ENCODE measurements at places on chromosomes 5 and 9. TPM values are rescaled to one million over a fixed set of nuclear protein-coding genes. Genes with fewer than 3 reads are reported as not detected.

GRCh38 chr5:97242341-97242740 lies 59.3 kb upstream of the RIOK2 start:
- DNase-seq = no peak

DNA sequence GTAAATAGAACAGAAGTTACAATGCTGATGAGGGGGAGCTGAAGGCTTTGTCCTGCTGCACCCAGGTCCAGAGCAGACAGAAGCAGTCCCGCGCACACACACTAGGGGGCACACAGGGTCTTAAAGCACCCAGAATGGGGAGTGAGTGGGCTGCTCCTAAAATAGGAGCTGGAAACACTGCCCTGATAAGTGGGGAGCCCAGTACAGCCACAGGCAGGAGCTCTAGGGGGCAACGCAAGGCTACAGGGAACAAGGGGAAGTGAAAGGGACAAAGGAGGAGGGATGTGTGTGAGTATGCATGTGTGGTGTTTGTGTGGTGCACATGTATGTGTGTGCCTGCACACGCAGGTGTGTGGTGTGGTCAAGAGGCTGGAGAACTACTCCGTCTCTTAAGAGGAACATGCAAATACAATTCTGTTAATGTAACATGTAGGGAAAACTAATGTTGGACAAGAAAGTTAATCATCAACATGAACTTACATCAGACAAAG lies 191.5 kb downstream of the ROR2 start:
- no peak for DNase-seq

DNA sequence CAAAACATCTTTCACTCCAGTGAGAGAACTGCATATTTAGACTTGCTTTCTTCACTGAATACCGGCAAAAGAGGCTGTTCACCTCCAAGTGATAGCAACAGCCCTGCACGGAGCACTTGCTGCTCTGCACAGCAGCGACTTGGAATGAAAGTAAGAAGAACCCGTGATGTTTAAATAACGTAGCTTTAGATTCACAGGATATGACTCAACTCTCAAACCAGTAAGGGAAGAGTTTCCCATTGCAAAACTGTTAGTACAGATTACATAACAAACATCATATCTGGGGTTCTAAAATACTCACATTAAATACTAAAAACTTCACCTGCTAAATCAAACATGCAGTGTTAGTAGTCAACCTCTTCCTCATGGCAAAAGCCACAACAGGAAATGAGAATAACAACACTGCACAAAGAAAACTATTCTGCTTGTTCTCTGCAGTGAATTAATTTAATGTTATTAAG lies 203.4 kb downstream of the MCTP1 start:
- DNase-seq = no peak

DNA sequence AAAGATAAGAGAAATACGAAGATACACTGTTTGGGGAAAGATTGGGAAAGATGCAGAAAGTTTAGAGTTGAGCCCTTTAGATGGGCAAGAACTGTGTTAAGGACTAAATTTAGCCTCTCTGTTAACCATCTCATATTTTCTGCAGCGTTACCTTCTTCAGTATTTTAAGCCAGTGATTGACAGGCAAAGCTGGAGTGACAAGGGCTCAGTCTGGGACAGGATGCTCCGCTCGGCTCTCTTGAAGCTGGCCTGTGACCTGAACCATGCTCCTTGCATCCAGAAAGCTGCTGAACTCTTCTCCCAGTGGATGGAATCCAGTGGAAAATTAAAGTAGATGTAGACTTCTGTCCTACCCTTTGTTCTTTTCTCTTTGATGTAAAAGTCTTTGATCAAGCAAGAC lies 26.4 kb upstream of the LNPEP start:
- DNase-seq = no peak

GRCh38 chr5:170633235-170634081 lies 129.6 kb downstream of the KCNIP1 start:
- DNase-seq = no peak

DNA sequence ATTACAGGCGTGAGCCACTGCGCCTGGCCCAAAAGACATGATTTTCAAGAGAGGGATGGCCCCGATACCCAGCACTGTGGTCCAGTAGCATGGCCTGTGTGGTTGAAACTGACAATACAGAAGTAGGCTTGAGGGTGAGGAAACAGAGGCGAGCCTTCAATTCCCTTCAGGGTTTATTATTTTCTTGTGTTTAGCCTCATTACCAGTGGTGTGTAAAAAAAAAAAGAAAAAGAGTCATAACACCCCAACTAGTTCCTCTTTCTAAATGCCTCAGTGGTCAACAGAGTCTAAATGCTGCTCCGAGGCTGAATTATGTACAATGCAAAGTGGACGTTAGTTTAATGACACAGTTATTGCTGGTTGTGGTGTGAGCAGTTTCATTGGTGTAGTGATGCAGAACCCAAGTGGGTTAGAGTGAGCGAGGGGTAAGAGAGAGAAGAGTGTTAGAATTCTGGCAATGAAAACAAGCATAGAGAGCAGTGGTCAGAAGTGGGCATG lies 58.8 kb downstream of the SNX30 start:
- DNase-seq = no peak

DNA sequence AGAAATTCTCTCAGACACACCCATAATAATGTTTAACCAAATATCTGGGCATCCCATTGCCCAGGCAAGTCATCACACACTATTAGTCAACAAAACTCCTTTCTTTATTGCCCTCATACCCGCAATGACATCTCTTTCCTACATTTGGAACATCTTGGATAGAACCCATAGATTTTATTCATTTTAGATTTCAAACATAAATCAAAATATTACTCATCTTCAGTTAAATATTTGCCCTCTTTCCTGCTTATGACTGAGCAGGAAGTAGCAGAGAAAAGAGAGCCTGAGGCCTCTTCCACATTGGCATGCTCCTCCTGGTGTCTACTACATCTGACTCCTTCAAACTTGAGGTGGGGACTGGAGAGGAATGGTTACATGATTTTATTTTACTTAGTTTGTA lies 592.0 kb downstream of the CHSY3 start:
- DNase-seq = no peak

- DNase-seq = no peak
These were observed 123.8 kb downstream of the GDNF start for GRCh38 chr5:37715992-37716391.

- no peak for DNase-seq
These were observed 323.0 kb upstream of the IRX4 start for GRCh38 chr5:2205596-2206226.

GRCh38 chr5:82603033-82603987 lies 325.2 kb upstream of the RPS23 start:
- no peak for DNase-seq

- no peak for DNase-seq
These were observed 221.2 kb downstream of the DMRT2 start for GRCh38 chr9:1271367-1271766.

- no peak for DNase-seq
These were observed 303.1 kb upstream of the CLINT1 start for GRCh38 chr5:158162026-158162425.

DNA sequence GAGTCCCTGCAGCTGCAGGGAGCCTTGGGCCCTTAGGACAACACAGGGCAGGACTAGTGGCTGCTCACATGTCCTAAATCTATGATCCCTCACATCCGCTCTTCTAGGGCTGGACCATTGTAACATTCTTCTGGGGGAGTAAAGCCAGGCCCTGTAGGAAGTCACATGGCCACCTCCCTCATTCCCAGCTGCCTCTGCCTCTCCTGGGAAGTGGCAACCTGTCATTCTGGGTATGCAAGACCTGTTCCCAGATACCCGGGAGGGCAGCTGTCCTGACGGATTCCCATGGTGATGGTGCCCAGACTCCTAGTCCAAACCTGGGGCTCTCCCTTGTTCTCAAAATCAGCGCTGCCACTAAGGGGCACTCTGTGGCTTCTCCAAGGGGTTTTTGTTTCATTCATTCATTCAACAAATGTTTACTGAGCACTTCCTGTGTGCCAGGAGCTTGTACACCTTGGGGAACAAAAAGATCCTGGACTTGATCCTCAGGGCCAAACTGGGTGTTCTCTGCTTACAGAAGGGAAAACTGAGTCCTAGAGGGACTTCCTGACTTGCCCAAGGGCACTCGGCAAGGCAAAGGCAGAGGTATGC lies 85.6 kb downstream of the PSD2 start:
- DNase-seq = no peak

Gene PTPRD
- total RNA-seq = 24.2 TPM

GRCh38 chr5:122954719-122955118 lies 81.8 kb downstream of the PPIC start:
- DNase-seq = no peak

GRCh38 chr5:13567819-13568218 lies 376.7 kb downstream of the DNAH5 start:
- DNase-seq = no peak

GRCh38 chr5:75335952-75336614 lies 937 bp upstream of the HMGCR start:
- DNase-seq = no peak

DNA sequence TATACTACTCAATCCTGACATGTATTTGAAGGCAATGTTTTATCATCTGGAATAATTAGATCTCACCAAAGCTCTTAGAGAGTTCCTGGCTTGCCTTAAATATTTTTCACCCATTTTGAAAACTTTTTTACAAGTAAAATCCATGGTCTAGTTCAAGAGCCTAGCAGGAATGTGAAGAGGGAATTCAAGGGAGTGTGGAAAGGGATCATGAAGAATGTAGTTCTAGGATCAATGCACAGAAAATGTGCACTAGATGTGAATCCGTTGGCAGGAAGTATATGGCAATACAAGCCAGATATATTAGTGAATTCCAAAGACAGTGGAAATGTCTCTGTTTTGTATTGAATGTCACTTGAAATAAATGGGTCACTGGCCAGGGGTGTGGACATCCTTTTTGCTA lies 167.9 kb upstream of the MOCS2 start:
- DNase-seq = no peak

DNA sequence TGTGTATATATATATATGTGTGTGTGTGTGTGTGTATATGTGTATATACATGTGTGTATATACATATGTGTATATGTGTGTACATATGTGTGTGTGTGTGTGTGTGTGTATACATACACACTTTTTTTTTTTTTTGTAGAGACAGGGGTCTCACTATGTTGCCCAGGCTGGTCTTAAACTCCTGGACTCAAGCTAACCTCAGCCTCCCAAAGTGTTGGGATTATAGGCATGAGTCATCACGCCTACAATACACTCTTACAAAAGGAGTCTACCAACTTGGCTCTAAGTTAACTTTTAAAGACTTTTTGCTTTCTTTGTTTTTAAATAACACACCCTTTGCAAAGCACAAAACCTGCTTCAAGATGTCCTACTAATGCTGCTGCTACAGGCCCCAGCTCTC lies 2.1 kb downstream of the C9orf78 start:
- DNase-seq = no peak

- peak; percentile 9 for DNase-seq
These were observed 97.4 kb upstream of the MAST4 start for GRCh38 chr5:66498791-66499207.

Gene OGN
- total RNA-seq = 41.2 TPM

Gene CFAP90
- 0.82 TPM for total RNA-seq

Gene GGTA1
- total RNA-seq = 7.5 TPM

GRCh38 chr9:98994172-98995058 lies 50.7 kb downstream of the COL15A1 start:
- no peak for DNase-seq

DNA sequence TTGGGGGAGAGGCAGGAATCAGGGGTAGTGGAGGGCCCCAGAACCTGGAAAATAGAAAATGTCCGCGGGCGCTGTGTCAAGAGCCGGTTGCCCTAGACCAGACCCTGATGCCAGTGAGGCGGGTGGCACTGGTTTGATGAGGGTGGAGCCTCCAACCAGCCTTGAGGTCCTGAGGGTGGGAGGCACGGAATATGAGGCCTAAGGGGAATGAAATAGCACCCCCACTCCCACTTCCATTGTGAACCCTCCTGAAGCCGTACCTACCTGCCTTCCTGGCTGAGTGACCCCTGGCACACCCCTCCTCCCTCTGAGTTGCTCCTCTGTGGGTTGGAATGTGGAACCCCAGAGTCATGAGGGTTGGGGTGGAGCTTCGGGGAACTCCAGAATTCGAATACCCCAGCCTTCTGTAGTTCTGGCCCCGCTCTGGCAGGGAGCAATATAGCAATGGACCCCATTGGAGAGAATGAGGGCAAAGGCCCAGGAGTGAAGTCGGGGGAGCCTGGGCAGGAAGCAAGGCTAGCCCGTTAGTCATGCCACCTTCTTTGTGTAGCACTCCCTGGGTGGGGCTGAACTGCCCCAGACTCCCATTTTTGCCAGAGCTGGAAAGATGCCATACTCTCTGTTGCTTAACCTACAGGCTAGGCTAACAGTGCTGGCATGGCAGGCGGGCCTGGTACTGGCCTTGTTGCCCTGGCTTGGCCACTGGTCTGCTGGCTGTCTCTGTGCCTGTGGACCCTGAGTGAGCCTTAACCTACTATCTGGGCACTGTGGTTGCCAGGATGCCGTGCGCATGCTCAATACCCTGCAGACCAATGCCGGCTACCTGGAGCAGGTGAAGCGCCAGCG lies 1.0 kb downstream of the FPGS start:
- no peak for DNase-seq

Gene HTR1A
- total RNA-seq = not detected

- DNase-seq = no peak
These were observed 36.4 kb downstream of the GLT6D1 start for GRCh38 chr9:135602789-135603481.

- no peak for DNase-seq
These were observed 49.3 kb downstream of the FAM169A start for GRCh38 chr5:74816875-74817274.

- DNase-seq = no peak
These were observed 86.0 kb upstream of the FER start for GRCh38 chr5:108661590-108662219.

Gene RNF145
- total RNA-seq = 164 TPM

Gene SPATA31C2
- not detected for total RNA-seq

GRCh38 chr9:133050781-133051180 lies 11.0 kb upstream of the CEL start:
- no peak for DNase-seq

DNA sequence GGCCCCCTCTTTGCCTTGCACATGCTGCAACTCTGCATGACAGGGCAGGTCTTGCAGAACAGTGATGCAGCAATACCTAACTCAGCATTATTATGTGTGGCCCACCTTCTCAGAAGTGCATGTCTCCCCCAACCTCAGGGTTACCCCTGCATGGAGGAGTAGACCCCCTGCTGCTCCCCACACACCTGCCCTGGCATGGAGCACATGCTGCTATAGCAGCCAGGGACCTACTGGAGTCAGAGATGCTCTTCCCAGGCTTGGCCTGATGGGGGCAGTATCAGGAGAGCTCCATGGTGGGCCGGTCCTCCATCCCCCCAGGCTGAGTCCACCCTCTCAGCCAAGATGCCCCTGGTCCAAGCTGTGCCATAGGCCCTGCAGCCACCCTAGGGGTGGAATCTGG lies 13.2 kb upstream of the BOD1 start:
- DNase-seq = no peak

Measured in left lung (tissue), 14 donors.